ENCODE measurements at places on chromosomes 4 and X.

GRCh38 chr4:85050736-85051135 lies 84.2 kb upstream of the WDFY3 start:
- no peak for DNase-seq

GRCh38 chrX:52577464-52578173 lies 60.8 kb upstream of the XAGE1B start:
- no peak for DNase-seq

- no peak for DNase-seq
These were observed 32.7 kb downstream of the DMD start for GRCh38 chrX:33178690-33179089.

DNA sequence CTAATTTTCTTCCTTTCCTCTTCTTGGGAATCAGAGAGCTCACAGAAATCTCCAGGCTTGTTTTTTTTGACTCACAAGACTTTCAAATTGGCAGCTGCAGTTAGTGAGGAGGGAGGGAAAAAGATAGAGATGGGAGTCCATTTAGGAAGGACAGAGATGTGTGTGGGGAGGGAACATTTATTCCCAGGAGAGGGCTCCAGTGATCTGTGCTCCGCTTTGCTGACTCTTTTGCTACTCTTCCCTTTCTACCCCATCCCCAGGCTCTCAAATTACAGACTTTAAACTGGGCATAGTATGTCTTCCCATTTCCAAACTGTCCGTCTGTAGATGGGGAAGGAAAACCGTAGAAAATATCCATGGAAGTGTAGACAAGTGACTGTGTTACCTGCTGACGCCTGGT lies 39.1 kb upstream of the UCP1 start:
- DNase-seq, result no peak

GRCh38 chr4:158346576-158346975 lies 136.3 kb downstream of the TMEM144 start:
- DNase-seq, result no peak

DNA sequence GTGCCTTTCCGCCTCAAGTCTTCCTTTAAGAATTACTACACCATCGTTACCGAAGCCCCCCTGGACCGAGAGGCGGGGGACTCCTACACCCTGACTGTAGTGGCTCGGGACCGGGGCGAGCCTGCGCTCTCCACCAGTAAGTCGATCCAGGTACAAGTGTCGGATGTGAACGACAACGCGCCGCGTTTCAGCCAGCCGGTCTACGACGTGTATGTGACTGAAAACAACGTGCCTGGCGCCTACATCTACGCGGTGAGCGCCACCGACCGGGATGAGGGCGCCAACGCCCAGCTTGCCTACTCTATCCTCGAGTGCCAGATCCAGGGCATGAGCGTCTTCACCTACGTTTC lies 2.2 kb downstream of the PCDH10 start:
- no peak for DNase-seq

GRCh38 chrX:115709039-115709438 lies 148.1 kb downstream of the PLS3 start:
- DNase-seq, result no peak

GRCh38 chr4:152296386-152296785 lies 239.5 kb downstream of the FBXW7 start:
- DNase-seq, result no peak

All from stimulated activated CD4-positive, alpha-beta T cell treated with anti-CD3 and anti-CD28 coated beads, Interleukin-4, amount 100 ng/mL, for 24 hours (primary cell).